ENCODE measurements at places on chromosomes 12 and 14.

- no peak for DNase-seq
Observed at GRCh38 chr12:92467886-92468285, 234.9 kb upstream of the PLEKHG7 start.

DNA sequence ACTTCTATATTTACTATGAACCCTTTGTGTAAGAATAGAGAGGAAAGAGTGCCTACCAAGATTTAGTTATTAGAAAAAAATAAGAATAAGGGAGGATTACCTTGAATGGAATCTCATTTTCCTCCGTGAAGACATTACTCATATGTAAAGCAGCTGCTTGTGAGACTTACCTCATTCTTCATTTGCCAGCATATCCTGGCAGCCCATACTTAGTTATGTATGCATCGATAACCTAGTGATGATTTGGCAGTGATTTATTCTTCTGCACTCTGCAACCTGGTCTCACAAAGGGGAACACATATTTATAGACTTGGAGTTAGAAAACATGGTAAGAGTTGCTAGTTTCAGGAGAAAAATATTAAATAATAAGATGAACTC, 56.8 kb downstream of the LRFN5 start:
- DNase-seq, result no peak

GRCh38 chr14:103492156-103492925, 30.3 kb downstream of the CKB start:
- DNase-seq, result no peak

GRCh38 chr12:40016980-40017379, 88.9 kb downstream of the SLC2A13 start:
- no peak for DNase-seq

GRCh38 chr12:11461433-11461832, 66.1 kb upstream of the PRB2 start:
- DNase-seq, result no peak

DNA sequence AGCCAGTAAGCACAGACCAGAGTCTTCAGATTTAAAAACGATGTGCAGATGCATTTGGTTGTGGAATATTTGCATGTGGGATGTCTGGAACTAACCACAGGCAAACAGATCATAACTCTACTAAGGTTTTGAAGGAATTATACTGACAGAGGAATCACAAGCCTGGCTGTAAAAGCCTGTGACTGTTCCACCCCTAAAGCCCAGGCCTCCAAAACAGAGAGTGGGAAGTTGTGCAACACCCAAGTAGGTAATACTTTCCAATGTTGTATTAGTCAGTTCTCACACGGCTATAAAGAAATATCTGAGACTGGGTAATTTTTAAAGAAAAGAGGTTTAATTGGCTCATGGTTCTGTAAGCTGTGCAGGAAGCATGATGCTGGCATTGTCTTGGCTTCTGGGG, 68.1 kb upstream of the DCD start:
- DNase-seq, result no peak

DNA sequence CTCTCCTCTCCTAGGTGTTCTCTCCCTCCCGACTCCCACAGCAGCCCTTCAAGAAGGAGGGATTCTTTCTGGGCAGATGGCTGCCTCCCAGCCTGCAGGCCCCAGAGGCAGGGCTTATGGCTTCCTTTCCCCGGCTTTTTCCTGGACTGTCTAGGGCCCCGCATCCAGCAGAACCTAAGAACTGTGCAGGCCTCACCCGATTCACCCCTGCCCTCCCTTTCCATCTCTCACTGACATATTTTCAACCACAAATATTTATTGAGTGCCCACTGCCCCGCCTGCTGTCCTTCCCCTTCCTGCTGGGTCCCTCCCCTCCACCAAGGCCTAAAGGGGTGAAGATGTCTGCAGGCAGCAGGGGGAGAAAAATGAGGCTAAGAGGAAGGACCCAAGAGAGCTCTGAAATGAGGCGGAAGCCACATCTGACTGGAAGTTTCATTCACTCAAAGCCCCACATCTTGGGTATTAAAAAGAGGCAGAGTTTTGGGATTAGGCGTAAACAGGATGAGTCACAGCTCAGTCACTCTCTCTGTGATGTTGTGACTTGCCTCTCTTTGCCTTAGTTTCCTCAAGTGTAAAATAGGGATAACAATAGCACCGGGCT, 2.9 kb downstream of the SCNN1A start:
- DNase-seq, result no peak

- no peak for DNase-seq
Observed at GRCh38 chr12:27424631-27425230, 21.8 kb upstream of the SMCO2 start.

- DNase-seq, result no peak
Observed at GRCh38 chr12:106125351-106126095, 13.2 kb downstream of the NUAK1 start.

GRCh38 chr12:104957719-104958000, 430 bp downstream of the SLC41A2 start:
- DNase-seq, result no peak

- no peak for DNase-seq
Observed at GRCh38 chr14:102497998-102498677, 11.4 kb downstream of the ANKRD9 start.

DNA sequence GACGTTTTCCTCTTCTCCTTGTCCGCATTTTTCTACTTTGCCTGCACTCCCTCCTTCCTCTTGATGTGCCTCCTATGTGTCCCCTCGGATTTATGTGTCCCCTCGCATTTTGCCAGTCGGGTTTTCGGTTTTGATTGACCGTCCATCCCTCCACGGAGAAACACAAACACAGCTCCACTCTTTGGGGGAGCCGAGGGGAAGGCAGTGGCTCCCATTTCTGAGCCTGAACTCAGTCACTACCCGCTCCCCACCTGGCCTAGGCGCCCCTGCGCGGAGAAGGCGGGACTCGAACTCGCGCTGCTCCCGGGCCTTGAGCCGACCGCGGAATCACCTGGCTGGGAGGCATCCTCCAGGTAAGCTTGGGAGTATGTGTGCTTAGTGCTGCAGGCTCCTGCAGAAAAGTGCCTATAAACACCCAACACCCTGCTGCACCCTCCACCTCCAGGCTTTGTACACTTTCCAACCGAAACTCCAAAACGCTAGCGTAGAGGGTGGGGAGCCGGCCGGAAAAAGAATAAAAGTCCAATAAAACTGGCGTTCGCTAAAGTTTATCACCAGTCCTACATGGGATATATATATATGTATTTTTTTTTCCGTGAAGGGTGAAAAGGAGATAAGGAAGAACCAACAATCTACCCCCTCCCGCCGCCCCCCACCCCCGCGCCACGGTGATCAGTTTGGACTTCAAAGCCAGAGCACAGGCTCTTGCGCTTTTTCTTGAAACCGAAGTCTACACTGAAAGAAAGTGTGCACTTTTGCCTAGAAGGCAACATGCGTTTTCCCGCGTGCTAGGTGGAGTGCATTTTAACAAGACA, 3.3 kb upstream of the CCND2 start:
- no peak for DNase-seq

DNA sequence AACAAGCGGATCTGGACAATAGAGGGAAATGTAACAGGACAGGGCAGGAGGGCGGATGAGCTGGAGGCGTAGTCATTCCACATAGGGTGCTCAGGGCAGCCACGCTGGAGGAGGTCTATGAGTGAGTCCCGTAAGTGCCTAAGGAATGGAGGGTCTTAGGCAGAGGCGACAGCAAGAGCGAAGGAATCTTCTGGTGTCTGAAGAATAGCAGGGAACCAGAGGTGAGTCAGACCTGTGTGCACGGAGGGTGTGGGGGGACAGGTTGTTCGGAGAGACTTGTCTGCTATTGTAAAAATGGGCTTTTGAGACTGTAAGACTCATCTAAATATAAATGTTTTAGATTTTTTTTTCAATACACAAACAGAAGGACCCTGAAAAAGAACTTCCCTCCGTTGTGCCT, 70.6 kb downstream of the SETD3 start:
- no peak for DNase-seq

DNA sequence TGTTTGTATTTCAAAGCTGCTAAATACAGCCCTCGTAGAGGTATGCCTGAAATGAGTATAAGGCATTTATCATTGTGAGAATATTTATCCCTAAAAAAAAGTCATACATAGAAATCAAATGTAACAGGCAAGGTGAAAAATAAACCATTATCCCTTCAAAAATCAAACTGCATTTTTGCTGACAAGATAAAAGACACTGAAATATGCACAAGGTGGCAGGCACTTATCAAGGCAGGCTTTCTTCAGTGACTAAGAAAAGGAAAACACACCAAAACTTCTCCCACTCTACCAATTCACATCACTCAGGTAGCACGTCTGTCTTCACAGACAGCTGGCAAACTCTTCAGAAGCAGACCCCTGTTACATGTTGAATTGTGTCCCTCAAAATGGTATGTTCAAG, 23.6 kb downstream of the ARMH4 start:
- DNase-seq, result no peak

GRCh38 chr12:101792046-101792931, 38.5 kb downstream of the GNPTAB start:
- DNase-seq, result no peak

GRCh38 chr14:100290607-100291304, 15.5 kb downstream of the SLC25A29 start:
- DNase-seq, result no peak

- peak; percentile 27 for DNase-seq
Observed at GRCh38 chr12:97375310-97375709, 87.3 kb upstream of the RMST start.

DNA sequence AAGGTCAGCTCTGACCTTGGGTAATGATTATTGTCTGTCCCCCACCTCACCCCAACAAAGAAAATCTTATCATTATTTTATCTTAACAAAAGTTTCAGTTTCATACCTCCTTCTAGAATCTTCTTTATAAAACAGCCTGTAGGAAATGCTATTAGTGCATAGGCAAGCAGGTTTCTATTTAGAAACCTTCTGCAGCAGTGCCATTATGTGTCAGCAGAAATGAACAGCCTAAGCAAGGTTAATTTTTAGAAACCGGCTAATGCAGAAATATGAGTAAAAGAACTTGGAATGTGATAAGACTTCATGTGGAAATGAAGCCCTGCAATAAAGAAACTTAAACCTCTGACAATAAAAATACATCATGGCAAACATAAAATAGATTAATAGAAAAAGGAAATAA, 814.4 kb downstream of the FSCB start:
- no peak for DNase-seq

DNA sequence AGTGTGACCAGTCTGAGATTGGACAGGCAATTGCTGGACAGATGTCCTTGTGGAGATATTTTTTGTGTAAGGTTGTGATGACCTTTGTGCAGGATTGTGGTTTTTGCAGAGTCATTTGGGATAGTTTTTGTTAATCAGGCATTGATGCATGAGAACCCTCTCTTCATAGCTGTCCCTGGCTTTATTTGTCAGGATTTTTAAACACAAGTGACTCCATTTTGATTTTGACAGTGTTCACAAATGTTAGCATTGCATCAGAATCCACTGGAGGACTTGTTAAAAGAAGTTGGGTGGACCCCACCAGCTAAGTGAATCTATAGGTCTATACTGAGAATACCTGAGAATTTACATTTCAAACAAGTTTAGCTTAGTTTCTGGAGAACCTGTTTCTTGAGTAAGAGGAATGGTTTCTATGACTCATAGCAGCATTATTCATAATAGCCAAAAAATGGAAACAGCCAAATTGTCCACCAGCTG, 11.8 kb downstream of the FNTB start:
- no peak for DNase-seq

GRCh38 chr12:96255077-96255476, 60.9 kb downstream of the ELK3 start:
- no peak for DNase-seq
